ENCODE measurements at places on chromosomes 16 and 17.

GRCh38 chr17:28675980-28676379, 14.0 kb downstream of the SUPT6H start:
- DNase-seq = no peak

DNA sequence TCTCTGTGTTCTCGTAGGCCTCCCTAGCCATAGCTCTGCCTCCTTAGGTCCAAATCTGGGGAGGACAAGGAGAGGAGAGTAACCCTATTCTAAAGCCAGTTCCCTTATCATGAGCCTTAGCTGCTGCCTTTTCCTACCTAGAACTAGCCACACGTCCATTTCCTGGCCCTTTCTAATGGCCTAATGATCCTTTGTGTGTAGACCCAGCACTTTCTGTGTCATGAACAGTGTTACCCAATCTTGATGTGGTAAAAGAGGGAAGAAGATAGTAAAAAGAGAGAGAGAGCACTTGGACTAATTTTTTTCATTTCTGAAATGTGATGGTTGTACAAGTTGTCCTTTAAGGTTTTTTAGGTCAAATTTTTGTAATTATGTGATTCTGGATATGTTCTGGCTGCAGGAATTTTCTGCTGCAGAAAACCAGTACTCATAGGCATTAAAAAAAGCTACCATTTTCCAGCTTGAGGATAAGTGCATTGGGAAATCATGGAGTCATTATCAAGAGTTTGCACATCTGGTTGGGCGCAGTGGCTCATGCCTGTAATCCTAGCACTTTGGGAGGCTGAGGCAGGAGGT, 18.2 kb downstream of the CASC3 start:
- no peak for DNase-seq

DNA sequence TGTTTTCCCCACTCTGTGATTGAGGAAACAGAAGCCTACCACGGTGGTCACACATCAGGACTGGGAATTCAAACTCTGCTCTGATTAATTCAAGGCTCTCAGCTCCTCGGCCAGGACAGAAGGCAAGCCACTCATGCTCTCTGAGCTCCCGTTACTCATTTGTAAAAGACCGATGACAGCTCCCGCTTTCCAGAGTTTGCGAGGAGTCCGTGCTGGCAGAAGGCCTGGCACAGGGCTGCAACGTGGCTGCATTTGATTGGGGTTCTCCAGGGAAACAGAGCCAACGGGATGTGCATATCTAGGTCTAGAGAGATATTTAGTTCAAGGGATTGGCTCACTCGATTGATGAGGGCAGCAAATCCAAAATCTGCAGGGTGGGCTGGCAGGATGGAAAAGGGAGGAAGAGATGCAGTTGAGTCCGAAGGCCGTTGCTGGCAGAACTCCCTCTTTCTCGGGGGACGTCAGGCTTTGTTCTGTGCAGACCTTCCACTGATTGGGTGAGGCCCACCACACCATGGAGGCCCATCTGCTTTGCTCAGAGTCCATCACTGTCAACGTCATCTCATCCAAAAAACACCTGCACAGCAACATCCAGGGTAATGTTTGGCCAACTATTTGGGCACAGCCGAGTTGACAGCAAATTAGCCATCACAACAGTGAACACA, 215.5 kb upstream of the RPL38 start:
- DNase-seq = no peak

- peak; percentile 2 for DNase-seq
Observed at GRCh38 chr16:59878479-59878878, 1144.4 kb upstream of the GOT2 start.

DNA sequence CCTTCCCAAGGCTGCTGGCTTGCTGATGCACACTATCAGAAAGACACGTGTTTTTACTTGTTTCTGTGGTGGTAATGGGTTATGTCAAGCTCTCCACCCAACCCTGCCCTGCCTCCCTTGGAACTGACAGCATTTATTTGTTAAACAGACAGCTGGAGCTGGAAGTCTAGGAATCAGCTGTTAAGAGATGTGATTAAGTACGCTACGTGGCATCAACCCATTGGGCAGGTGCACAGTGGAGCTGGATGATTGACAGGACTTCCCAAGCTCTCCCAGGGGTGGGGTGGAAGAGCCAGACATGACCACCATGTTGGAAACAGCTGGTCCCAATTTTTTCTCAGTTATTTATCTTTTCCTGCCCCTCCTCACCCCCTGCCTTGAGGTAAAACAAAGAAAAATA, 49.4 kb downstream of the ADAMTS18 start:
- DNase-seq = no peak

- no peak for DNase-seq
Observed at GRCh38 chr17:68356520-68356919, 65.2 kb downstream of the ARSG start.

DNA sequence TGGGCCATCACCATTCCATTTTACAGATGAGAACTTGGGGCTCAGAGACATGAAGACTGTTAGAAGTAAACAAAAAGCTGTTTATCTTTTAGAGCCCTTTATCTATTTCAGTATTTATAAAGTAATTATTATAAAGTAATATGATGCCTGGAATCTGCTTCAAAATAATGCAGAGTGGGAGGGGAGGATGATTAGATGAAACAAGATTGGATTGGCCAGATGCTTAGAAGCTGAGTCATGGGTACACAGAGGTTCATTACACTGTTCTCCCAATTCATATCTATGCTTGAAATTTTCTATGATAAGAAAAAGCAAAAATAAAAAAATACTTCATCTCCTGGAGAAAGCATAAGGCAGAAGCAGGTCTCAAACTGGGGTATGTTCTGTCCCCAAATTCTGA, 29.4 kb downstream of the TOM1L2 start:
- DNase-seq = no peak

- no peak for DNase-seq
Observed at GRCh38 chr17:7932483-7932891, 481 bp downstream of the CNTROB start.

DNA sequence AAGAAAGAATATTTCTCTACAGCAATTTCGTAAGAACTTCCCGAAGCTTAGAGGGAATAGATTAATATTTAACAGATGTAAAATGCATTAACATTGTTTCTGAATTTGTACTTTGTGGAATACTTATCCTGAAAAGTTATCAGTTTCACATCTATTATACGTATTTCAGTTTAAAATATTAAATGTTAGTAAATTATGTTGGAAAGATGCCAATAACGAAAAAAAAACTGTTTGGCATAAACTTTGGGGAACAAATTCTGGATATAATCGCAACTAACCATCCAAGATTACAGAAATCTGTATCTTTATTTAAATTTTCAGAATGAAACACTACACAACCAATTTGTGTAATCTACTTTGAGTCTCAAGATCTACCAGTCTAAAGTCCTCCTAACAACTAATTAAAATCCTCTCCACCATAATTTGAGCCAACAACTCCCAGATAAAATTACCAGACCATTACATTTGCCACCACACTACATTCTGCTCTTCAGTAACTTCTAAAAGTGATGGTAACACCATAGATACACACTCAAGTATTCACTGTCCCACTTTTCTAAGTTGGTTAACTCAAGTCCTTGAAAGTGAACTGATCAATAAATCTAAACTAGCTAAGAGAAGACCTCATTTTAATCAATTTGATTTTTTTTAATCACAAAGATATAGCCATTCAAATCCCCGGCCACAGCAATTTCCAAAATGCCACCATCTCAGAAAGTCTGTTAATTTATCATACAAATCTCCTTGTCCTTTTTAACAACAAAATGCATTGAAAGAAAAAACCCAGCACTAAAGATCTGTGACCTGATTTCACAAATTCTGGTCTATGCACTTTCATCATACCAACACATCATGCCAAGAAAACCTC, 2.0 kb downstream of the SIAH1 start:
- no peak for DNase-seq

DNA sequence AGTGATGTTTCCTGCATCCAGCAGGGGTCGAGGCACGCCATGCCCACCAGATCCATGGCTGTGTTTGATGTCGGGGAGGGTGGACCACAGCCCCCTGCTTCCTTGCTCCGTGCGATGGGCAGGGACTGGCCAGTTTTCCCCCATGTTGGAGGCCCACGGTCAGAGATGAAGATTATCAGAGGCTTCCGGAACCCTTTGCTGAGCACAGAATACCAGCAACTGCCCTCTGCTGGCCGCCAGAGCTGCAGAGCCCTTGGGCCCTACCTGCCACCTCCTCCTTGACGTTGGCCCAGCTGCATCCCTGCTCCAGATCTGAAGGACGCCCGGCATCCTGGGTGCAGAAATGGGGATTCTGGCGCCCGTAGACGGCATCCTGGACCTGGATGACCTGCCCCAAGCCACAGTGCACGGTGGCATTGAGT, 23.7 kb upstream of the BCO1 start:
- DNase-seq = no peak
